ENCODE measurements at places on chromosomes 7 and 10.

DNA sequence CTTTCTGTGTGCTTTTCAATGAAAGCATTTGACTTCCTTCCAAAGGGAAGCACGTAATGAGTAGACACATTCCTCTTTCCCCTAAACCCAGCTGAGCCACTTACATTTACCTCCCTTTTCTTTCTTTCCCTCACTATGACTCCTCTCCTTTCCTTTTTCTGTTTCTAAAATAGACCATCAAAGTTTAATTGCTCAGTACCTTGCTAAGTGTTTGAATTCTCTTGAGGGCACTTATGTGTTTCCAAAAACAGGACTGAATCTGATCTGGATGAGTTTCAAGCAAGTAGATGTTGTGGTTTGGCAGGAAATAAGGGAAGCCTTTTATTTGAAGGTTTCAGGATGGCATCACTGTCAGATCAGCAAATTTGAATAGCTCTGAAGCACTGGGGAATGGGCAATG, 396.2 kb downstream of the REEP3 start:
- no peak for DNase-seq

- DNase-seq = no peak
These were observed 12.6 kb downstream of the TMEM176B start for GRCh38 chr7:150787321-150788281.

DNA sequence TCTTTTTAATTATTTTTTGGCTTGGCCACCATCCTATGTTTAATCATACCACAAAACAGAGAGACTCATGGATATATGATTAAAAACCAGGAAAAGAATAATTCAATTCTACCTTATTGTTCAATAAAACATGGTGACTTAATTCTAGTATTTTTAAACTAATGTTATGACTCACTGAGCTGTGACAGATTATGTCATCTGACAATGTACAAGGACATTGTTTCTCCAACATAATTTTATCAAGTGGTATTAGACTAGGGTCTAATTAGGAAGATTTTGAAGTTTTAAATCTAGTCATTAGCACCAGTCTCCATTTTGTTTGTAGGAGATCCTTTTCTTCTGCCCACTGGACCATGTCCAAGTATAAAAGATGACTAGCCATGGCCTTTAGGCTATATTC, 199.3 kb upstream of the MDFIC start:
- no peak for DNase-seq

DNA sequence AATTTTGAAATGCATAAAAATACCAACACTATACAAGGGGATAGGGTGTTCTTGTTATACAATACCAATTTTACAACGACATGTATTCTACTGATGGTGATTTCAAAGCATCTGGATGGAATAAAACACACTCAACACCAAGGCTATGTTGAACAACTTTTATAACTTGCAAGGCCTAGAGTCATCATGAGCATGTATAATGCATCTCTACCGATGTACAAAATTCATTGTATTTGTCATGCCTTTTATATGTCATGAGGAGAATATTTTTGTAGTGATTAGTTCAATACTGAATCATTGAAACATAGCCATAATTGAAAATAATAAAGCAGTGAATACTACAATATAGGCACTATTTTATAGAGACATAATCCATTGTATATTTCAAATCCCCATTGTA, 160.2 kb downstream of the ETV1 start:
- no peak for DNase-seq

GRCh38 chr10:94038024-94038423, 44.3 kb downstream of the PLCE1 start:
- no peak for DNase-seq

- DNase-seq = no peak
These were observed 541.0 kb upstream of the ADARB2 start for GRCh38 chr10:2278363-2278762.

DNA sequence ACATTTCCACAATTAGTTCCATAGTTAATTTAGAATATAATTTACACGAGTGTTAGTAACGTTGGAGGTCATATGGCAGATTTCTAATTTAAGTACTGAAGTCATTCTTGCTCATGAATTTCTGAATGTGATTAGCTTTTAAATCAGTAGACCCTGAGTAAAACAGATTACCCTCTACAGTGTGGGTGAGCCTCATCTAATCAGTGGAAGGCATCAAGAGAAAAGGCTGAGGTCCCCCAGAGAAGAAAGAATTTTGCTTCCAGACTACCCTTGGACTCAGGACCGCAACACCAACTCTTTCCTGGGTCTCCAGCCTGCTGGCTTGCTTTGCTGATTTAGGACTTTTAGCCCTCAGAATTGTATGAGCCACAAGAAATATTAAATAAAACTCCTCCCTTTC, 33.2 kb downstream of the IFT22 start:
- DNase-seq = no peak

DNA sequence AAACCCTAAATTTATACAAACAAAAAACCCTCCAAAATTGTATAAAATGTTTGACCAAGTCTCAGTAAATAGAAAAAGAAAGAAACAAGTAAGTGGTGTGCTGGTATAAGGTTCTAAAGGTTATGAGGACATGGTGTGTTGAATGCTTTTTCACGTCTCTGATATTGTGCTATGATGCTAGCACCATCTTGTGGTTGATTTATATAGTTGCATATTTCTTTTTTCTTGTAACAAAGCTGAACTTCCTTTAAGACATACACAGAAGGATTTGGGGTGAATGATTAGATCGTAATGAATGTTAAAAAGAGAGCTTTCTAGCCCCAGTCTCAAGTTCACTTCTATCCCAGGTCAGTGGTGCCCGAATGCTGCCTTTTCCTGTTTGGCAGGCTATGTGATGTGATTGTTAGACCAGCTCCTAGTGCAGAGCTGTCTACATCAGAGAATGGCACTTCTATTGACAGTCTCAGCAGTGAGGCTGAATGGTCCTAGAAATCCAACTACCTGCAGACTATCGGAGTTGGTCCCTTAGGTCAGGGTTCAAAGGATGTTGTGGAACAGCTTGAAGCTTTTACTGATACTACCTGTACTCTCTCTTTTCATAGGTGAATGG, 25.0 kb downstream of the VTI1A start:
- no peak for DNase-seq

GRCh38 chr7:131431289-131431688, 103.6 kb downstream of the MKLN1 start:
- DNase-seq = no peak

- DNase-seq = no peak
These were observed 84.4 kb downstream of the TNS3 start for GRCh38 chr7:47497367-47498096.

GRCh38 chr10:71981015-71981875, 17.1 kb downstream of the CHST3 start:
- DNase-seq = no peak

DNA sequence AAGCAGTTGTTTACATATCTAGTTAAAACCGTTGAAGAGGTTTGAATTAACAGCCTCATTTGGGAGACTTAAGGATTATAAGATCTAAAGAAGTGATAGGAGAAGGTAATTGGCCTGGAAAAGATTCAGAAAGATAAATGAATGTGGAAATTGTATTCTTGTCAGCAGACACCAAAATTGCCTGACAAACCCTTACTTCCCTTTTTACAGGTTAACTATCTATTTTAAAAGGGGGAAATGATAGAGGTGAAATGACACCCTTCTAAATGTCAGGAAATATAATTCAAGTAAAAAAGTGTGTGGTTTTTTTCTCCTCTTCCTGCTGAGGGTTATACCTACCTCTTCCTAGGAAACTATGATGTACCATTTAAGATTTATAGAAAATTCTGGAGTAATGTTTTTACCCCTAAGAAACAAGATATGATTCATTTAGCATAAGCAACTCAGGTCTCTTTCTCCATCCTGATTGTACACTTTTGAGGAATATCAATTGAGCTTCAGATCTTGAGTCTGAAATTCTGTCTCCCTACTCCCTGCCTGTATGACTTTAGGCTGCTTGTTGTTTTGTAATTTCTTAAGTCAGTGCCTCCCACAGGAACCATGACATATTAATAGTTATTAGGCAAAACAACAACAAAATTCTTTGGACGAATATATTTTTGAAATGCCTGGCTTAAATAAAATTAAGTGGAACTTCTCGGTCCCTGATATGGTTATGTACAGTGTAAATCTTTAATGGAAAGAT, 250.4 kb downstream of the RNLS start:
- no peak for DNase-seq

DNA sequence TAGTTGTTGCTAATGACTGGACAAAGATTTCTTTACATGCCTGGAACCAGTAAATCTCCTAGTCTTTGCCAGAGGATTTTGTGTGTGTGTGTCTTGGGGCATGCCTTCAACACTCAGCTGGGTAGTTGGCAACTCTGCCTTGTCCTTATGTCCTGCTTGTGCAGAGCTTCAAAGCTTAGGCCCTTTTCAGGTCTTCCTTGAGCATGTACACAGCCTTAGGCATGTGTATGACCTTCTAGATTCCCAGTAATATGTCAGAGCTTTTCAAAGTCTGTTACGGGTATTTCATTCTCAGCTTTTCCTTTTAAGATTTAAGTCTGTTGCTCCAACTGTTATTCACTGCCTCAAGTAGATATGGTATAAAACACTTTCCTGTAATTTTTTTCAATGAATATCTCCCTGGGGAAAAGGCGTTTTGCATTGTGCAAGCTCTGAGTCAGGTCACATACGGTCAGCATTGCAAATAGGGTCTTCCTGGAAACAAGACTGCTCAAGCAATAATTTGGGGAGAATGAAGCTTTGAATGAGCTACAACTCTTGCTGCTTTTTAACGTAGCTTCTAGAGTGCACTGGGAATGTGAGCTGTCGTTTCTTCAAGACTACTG, 25.5 kb downstream of the SHOC2 start:
- DNase-seq = no peak

- no peak for DNase-seq
These were observed 264.5 kb downstream of the PLXNA4 start for GRCh38 chr7:132311733-132312132.

DNA sequence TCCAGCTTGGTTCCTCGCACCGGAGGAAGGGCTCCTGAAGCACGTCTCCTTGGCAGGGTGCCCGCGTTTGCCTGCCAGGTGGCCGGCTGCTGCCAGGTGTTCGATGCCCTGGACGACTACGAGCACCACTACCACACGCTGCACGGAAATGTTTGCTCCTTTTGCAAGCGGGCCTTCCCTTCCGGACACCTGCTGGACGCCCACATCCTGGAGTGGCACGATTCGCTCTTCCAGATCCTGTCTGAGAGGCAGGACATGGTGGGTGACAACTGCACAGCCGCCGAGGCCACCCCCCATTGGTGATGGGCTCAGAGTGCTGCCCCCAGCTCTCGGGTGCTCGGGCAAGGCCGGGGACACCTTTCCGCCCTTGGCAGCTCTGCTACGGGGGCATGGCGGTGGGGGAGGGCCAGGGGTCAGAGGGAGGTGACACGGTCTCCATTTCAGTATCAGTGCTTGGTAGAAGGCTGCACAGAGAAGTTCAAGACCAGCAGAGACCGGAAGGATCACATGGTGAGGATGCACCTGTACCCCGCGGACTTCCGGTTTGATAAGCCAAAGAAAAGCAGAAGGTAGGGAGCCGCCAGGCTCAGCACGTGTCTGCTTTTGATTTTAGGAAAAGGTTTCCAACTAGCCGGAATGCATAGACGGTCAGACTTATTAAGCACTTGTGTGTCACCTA, 1.1 kb downstream of the ZNF511 start:
- no peak for DNase-seq

DNA sequence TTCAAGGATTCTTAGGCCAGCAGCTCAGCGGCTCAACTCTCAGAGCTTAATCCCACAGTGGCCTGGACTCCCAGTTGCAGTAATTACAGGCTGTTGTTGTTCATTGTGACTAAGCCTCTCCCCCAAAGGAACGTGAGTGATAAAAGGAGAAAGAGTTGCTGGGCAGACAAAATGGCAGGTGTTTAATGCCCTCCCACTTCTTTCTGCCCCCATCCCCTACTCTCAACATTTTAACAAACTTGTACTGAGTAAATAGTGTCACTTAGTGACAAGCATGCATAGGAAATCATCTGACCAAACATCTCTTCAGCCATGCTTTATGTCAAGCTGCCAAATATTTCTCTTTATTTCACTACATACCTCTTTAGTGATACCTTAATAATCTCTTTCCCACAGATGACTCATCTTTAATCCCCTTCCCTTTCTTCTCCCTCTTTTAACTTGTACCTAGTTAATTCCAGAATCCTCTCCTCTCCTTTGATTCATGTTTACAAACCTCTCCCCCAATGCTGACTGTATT, 12.4 kb upstream of the MTERF1 start:
- no peak for DNase-seq

DNA sequence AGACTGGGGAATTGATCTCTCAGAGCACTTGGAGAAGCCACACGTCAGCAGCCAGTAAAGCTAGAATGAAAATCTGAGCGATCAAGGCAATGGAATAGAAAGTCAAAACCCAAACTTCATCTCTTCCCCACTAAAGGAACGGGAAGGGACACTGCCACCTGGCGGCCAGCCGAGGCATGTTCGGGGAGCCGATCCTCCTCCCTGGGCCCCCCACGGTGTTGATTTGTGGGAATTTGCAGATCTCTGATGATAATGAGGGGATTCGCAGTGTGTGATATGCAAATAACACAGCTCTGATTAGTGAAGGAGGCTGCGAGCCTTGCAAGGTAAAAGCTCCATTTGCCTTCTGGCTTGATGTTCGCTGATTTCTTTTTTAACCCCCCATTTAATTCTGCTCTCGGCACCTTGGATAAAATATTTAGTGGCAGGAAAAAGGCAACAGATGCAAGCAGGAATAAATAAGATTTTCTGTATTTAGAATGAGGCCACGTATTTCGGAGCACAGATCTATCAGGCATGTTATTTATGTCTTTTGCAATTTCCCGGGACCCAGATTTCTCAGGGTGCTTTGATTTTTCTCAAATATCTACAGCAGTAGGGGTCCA, 258.6 kb downstream of the PAXIP1 start:
- no peak for DNase-seq

- no peak for DNase-seq
These were observed 3.4 kb upstream of the KMT2E start for GRCh38 chr7:105010504-105011130.

- DNase-seq = no peak
These were observed 291.1 kb upstream of the IMMP2L start for GRCh38 chr7:111853201-111853990.

DNA sequence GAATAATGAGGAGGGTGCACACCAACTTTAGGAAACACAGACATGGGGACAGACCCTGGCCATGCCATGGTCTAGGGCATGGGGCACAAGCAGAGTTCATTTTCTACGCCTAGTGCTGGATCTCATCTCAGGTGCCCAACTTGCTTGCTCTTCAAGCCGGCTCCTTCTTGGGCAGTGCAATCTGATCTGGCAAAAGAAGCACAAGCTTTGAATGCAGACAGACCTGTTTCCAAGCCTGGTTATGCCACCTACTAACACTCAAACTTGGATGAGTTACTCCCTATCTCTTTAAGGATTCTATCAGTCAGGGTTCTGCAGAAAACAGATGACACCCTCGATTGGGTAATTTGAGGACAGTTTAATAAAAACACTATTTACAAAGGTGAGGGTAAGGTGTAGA, 34.9 kb upstream of the WAPL start:
- no peak for DNase-seq

- DNase-seq = no peak
These were observed 467.1 kb downstream of the PARD3 start for GRCh38 chr10:34348021-34348420.

- DNase-seq = no peak
These were observed 554.4 kb upstream of the SORCS1 start for GRCh38 chr10:107718864-107719263.
